ENCODE measurements at places on chromosomes 2 and 18.

DNA sequence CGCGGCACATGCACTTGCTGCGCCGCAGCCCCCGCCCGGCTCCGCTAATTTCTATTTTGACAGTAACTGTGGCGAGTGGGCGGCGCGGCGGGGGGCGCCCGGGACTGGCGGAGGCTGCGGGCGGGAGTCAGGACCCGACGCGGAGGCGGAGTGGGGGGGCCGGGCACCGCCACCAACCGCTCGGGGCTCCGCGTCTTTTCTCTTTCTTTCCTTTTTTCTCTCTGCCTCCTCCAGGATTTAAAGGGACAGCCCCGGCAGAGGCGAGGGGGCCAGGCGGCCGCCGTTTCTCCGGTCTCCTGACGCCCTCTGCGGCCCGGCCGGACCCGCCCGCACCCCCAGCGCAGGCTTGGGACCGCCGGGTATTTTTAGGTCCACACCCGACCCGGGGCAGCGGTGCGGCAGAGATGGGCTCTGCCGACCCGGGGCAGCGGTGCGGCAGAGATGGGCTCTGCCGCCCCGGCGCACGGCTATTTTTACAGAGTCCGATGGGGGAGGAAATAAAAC is 460 bp upstream of the ZBTB7C start:
- DNase-seq = no peak

DNA sequence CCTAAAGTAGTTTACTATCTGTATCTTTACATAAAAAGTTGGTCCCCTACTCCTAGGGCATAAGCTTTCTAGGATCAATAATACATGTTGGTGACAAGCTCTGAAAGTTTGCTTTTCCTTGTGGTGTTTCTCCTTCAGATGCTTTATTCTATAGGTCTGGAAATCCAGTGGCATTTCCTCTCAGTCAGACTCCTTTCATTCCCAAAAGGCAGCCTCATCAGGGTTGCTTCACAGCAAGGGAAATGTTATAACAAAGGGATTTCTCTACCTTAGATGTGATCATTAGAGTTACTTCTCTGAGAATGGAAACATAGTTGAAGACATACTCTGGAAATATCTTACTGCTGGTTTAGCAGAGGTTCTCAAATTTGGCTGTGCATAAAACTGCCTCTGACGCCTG is 1072.4 kb upstream of the ZEB2 start:
- DNase-seq = no peak

- no peak for DNase-seq
Measured at GRCh38 chr2:192025637-192026036, 169.1 kb downstream of the TMEFF2 start.

GRCh38 chr2:136124805-136125204 is 6.9 kb upstream of the CXCR4 start:
- no peak for DNase-seq

DNA sequence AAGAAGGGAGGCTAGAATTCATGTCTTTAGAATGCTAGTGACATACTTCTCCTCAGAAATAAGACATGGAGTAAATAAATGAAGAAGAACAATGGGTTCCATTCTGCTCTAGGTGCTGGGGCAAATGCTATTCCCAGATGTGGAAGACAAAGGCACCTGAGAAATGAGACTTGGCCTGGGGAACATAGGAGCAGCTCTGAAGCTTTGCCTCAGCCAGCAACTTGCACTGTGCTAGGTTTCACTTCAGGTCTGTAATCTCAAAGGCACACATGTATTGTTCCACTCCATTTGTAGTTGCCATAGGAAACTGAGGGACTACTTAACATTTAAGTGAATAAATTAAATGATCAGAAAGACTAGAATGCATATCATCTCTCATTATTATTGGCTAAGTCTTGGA is 538.9 kb upstream of the REG3G start:
- DNase-seq = no peak
